CD4-positive, alpha-beta T cell treated with Interleukin-4 for 4 hours (primary cell): ENCODE measurements at places on chromosomes 5 and 9.
A peak's percentile ranks its signal among the peaks of the same experiment; 100 is the strongest.

DNA sequence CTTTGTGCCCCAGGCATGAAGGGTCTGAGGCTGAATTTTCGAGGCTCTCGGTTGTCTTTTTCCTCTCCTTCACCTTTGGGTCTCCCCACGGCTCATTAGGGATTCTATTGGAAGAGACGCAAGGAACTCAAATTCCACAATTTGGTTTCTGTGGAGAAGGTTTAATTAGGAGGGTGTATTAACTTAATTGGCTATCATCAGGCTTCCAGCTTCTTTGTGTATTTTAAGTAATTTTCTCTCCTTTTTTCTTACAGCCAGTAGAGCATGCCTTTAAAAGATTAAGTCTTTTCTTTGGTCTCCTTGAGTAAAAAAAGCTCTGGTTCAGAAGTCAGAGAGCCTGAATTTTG lies 115.4 kb downstream of the PDZD2 start:
- no peak for DNase-seq

GRCh38 chr5:33994845-33995244 lies 10.4 kb upstream of the SLC45A2 start:
- no peak for DNase-seq

- no peak for DNase-seq
Measured at GRCh38 chr5:159616952-159617351, 286.7 kb upstream of the IL12B start.

- DNase-seq = no peak
Measured at GRCh38 chr9:34276772-34277171, 52.3 kb downstream of the KIF24 start.

GRCh38 chr5:13189532-13189931 lies 755.0 kb downstream of the DNAH5 start:
- no peak for DNase-seq

GRCh38 chr5:33576726-33577590 lies 136.2 kb downstream of the TARS1 start:
- no peak for DNase-seq

DNA sequence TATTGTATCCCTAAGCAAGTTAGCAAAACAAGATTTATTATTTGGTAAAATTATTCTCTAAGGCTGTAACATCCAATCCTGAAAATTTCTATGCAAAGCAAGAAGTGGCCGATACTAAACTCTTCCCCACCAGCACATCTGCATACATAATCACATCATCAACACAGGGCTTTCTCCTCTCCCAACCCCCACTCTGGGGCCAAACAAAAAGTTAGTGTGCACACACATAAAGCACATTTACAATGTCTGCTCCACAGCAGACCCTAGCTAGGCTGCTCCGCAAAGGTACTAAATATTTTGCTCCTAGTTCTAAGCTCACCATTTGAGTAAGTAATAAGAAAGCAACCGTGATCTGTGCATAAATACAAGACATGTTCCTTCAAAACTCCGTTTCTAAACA lies 3.6 kb downstream of the RNF130 start:
- DNase-seq = no peak

DNA sequence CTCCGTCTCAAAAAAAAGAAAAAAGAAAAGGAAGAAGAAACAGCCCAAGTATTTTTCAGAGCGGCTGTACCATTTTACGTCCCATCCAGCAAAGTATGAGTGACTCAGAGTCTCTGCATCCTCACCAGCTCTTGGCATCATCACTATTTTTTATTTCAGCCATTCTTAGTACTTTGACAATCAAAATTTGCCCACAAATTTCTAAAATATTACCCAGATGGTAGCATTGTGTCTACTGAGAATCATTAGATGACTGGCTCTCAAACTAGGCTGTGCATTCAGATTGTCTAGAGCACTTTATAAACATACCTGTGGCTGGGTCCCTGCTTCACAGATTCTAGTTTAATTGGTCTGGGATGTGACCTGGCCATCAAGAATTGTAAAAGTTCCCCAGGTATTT lies 21.6 kb upstream of the MELK start:
- DNase-seq = no peak

GRCh38 chr9:95854386-95855020 lies 21.0 kb upstream of the ERCC6L2 start:
- DNase-seq = no peak

DNA sequence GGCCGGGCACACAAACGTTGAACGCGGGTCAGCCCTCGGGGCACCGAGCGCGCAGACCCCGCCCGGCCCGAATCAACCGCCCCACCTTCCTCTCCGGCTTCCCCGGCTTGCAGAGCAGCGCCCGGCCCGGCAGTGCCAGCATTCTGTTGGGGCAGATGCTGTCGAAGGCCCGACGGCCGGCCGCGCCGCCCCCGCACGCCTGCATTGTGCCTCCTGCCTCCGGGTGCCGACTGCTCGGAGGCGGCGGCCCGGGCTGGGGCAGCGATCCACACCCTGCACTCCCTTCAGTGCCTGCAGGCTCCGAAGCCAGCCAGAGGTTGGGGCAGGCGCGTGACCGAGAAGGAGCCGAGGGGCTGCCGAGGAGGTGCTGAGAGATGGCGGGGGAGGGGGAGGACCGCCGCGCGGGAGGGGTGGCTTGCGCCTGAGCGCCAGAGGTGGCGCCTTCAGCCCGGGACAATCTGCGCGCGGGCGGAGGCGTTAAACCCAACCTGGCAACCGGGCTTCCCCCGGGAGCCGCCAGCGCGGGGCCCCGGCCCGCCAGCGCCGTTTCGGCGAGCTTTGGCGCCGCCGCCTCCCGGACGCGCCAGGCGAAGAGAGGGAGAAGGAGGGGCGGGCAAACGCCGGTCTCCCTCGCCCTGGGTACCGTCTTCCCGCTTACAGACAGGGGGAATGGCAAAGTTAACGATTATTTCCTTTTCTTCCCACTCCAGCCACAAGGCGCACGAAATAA lies at the start of gene MCIDAS:
Gene MCIDAS (minus strand): TSS at position 382 of the 730 bp plus-strand sequence. CDS start 177 bp downstream, at position 205.
- peak; percentile 29 for DNase-seq

- DNase-seq = no peak
Measured at GRCh38 chr5:38889424-38889823, 43.6 kb downstream of the OSMR start.

DNA sequence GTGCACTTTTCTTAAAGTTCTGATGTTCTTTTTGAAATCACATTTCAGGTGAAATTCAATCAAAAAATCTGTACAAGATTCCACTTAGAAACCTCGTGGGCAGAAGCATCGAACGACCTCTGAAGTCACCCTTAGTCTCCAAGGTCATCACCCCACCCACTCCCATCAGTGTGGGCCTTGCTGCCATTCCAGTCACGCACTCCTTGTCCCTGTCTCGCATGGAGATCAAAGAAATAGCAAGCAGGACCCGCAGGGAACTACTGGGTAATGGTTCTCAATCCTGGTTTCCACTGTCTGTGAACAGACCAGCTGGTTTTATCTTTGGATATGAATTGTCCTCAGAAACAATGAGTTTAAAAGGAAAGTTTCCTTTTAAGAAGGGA lies 8.1 kb upstream of the SLC2A8 start:
- DNase-seq = no peak

DNA sequence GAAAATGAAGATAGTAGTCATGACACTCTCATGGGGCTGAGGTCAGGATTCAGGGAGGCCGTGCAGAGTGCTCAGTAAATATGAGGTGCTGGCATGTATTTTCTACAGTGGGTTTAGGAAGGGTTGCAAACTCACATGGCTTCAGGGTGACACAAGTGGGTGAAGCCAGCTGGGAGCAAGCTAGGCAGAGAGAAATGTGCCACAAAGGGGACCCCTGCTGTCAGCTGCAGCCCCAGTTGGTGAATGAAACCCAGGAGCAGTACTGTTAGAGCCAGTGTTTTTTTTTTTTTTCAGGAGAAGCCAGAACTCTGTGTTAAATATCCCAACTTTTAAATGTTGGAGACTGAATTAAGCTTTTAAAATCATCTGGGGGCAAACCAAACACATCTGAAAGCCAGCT lies 75.3 kb downstream of the INSYN2B start:
- no peak for DNase-seq

GRCh38 chr5:97499605-97500004 lies 316.6 kb upstream of the RIOK2 start:
- DNase-seq = no peak

GRCh38 chr5:171580502-171581265 lies 161.2 kb downstream of the FGF18 start:
- DNase-seq = no peak

- DNase-seq = no peak
Measured at GRCh38 chr5:149863830-149864229, 80.8 kb downstream of the PDE6A start.

DNA sequence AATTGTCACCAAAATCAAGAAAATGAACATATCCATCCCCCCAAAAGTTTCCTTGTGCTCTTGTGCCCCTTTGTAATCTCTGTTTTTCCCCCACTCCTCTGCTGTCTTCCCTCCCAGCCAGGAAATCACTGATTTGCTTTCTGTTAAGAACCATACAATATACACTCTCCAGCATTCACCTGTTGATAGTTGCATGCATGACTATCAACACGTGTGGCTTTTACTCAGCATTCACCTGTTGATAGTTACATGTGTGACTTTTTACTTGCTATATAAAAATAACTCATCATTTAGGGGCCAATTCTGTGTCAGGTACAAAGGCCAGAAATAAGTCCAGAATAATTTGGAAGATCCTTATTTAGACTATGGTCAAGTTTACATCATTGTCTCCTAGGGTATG lies 6.0 kb downstream of the RANBP17 start:
- DNase-seq = no peak

GRCh38 chr5:22611327-22611726 lies 241.8 kb downstream of the CDH12 start:
- no peak for DNase-seq

- DNase-seq = no peak
Measured at GRCh38 chr9:114629563-114630090, 18.5 kb downstream of the TMEM268 start.

GRCh38 chr5:3139499-3139931 lies 388.0 kb upstream of the IRX2 start:
- DNase-seq = no peak

DNA sequence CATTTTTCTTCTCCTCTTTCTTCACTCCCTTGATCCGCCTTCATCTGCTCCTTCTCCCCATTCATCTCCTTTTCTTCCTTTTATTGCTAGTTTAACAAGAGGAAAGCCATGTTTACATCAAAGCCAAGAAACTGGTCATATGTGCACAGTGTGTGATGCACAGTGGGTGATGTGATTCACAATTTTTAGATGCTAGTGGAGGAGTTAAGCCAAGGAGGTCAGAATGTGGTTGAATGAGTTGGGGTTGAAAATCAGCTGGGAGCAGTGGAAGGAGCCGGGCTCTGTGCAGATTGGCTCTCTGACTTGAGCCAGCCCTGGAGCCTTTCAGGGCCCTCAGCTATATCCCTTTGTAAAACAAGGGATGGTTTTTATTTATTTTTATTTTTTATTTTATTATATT lies 7.3 kb downstream of the ACER2 start:
- DNase-seq = no peak

GRCh38 chr5:177478711-177479646 lies 5.5 kb upstream of the DBN1 start:
- DNase-seq = peak; percentile 21

GRCh38 chr9:16062542-16063240 lies 509.8 kb downstream of the CCDC171 start:
- DNase-seq = no peak

DNA sequence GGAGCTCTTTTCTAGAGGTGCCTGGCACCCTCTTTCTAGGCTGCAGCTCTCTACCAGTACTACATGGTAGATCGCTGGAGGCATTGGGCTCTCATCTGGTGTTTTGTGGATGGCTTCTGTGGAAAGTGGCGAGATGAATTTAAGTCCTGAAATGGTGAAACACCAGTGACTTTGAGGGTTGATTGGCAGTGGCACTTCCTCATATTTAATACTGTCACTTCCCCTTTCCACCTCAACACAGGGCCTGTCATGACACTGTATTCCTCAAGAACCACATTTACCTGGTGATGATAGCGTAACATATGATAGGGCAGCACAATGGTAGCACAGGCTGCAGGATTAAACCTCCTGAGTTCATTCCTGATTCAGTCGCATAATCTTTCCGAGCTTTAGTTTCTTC lies 132.1 kb downstream of the KDM4C start:
- DNase-seq = no peak

DNA sequence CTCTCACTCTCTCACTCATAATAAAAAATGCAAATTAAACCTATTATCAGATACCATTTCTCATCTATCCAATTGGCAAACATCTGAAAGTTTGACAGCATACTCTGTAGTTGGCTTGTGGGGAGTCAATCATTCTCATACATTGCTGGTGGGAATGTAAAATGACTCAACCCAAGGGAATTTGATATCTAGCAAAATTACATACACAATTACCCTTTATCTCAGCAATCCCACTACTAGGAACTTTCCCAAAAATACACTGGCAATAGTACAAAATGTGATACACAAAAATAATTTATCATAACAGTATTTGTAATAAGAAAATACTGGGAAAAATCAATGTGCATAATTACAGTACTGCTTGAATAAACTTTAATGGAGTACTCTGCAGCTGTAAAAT lies 731.3 kb downstream of the DTWD2 start:
- no peak for DNase-seq

GRCh38 chr9:134824583-134824982 lies 56.0 kb upstream of the FCN2 start:
- DNase-seq = no peak

GRCh38 chr9:98854266-98854665 lies 46.8 kb downstream of the GALNT12 start:
- DNase-seq = no peak

DNA sequence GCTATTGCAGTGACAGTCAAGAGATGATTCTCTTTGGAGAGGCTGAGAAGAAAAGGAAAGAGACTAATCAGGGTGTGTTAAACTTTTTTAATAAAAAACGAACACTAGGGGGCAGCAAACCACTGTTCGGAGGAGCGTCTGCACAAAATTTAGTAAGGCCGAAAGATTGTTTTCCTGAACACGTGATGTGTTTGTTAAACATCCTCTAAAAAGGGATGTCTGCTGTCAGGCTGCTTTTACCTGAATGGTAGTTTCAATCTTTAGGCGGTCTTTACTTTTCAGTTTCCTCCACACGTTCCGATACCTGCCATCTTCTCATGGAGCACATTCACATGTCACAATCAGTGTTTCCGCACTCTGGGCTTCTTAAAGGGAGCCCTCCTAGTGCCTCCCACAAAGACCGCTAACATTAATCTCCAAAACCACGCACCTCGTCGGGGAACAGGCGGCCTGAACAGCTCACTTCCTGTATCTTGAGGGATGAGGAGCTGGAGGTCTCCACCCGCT lies 125.2 kb downstream of the GPBP1 start:
- peak; percentile 75 for DNase-seq

GRCh38 chr5:159051421-159052282 lies 48.1 kb downstream of the EBF1 start:
- no peak for DNase-seq

GRCh38 chr9:114374936-114375335 lies 12.8 kb downstream of the AKNA start:
- no peak for DNase-seq
